ENCODE measurements at places on chromosomes 2 and 18.

DNA sequence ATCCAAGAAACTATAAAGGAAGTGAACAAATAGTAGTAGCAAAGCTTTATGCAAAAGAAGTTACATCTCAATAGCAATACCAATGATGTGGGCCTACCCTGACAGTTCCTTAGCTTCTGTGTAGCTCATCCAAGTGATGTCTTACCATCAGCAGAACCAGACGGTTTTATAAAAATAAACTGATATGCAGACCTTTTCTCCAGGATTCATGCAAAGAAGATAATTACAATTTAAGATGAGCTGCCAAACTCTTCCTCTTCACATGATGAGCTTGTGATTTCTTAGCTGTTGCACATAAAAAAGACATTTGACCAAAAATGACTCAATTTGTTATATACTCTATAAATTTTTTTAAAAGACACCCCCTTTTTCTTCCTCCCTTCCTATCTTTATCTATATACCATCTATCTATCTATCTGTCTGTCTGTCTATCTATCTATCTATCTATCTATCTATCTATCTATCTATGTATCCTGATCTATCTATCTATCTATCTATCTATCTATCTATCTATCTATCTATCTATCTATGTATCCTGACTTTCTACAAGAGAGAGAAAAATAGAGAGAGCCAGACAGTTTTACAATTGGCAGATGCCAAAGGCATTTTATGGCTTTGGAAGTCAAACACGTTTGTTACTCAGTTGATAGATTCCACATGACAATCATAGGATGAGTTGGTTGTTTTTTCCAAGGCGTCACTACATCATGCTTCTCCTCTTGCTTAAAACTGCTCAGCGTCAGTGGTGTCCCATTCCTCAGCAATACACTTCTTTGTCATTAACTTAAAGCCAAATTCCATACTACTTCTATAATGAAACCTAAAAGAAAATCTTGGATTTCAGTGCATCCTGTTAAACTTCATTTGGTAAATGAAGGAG, 65.9 kb upstream of the ACTR3 start:
- DNase-seq, result no peak

- DNase-seq, result no peak
These were observed 1295.7 kb downstream of the LRP1B start for GRCh38 chr2:140835079-140835478.

- no peak for DNase-seq
These were observed 107.9 kb downstream of the CDC42EP3 start for GRCh38 chr2:37563375-37564015.

DNA sequence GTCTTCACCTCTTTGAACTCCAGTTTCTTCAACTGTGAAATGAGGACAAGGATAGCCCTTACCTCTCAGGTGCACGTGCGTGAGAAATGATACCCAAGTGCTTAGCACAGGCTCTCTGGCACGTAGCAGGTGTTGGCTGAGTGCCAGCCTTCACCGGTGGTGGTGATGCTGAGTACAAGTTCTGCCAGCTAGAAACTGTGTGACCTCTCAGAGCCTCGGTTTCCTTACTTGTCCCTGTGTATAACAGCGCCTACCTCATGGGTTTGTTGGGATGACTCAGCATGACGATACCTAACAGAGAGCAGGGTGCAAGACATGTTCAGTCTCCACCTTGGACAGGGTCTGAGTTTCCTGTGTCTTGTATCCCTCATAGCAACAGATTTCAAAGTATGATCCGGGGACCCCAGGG, 205.1 kb downstream of the TNS1 start:
- DNase-seq, result no peak

GRCh38 chr2:240300840-240301239, 134.6 kb upstream of the GPC1 start:
- peak; percentile 22 for DNase-seq

- no peak for DNase-seq
These were observed 137.9 kb downstream of the PAX3 start for GRCh38 chr2:222160944-222161343.

- no peak for DNase-seq
These were observed 114.3 kb downstream of the PRKCE start for GRCh38 chr2:45765728-45766254.

DNA sequence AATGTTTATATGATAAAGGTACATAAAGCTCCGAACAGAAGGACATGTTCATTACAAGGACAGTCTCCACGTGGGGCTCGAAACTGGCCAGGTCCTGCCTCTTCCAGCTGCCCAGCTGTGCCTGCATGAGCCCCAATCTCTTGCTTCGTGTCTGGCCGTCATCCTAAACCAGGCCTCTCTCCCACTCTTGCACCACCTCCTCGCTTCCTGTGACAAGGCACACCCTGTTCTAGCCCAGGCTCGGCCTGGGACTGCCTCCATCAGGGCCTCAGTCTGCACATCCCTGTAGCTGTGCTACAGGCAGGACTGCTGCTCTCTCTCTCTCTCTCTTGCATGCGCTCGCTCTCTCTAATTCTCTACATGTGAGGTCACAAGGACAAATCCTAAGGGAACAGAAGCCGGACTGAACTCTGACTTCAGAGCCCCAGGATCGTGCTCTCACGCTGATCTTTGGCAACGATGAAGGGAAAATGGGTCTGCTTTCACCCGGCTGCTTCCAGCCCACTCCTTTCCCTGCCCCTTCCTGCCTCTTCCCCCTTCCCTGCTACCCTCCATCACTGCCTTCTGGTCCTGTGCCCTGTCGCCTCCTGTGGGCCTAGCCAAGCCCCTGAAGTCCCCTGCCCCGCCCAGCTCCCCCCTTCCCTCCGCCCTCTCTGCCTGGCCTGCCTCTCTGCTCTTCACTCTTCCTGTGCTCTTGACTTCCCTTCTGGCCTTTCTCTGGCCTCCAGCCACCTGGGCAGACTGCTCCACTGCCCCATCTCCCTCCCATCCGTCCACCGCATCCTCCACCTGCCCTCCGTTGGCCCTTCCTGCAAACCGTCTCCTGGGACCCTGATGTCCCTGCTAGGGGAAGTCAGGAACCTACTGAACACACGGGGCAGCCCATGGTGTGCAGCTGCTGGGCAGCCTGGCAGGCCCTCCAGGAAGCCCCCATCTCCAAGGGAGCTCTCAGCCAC, 7.8 kb upstream of the GPR55 start:
- peak; percentile 51 for DNase-seq

DNA sequence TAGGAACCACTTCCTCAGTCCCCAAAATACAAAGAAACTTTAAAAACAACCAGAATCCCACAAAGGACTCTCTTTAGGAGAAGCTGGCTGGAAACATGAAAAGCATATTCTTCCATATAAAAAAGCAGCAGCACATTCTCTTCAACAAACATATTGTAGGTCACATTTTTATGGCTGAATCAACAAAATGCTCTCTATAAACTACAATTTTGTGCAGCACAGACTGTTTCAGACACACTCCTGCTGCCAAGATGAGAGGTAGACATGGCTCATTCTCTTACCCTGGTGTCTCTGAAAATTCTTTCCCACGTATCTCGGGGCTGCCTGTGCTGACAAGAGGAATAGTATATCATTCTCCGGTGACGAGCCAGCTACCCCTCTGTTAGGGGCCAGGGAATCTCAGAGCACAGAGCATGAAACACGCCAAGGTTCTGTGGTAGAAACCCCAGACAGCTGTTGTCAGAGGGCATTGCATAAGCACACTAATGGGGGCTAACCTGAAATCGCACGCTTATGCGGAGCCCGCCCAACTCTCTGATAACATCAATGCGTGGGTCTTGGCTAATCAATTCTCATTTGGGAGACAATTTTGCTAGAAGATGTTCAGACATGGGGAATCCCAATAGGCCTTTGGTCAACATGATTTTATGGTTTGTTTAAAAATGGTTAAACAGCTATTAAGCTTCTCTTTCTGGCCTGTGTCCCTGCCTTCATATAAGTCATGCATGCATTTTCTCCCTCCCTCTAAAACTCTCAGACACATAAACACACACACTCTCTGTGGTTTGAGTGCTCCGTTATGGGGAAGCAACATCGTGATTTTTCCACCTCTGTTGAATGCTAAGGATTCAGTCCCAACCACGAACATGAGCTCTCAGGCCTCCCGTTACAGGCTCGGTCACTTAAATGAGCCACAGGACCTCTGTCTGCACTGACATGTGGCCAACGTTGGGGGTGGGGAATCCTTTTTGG, 177.5 kb downstream of the INO80D start:
- DNase-seq, result no peak

DNA sequence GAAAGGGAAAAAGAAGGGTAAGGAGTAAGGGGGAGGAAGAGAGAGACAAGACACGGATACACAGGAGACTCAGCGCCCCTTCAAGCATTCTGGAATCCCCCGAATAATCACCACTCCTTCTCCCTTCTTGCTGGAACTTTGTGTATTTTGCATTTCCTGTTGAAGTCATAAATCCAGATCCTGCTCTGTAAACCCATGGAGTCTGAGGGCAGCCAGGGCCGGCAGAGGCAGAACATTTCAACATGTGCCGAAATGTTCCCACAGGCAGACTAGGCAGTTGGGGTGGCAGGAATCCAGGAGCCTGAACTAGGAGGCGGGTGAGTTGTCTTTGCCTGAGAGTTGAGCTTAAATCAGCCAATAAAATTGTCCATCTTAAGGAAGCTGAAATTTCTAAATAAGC, 193.1 kb downstream of the SH3RF3 start:
- DNase-seq, result no peak

Measured in activated CD8-positive, alpha-beta memory T cell treated with anti-CD3 and anti-CD28 coated beads, Interleukin-2, amount 50 U/mL, for 48 hours (primary cell).